ENCODE measurements at places on chromosomes 6 and 20.

- DNase-seq: no peak
Measured at GRCh38 chr20:933029-933428, 16.9 kb upstream of the ANGPT4 start.

GRCh38 chr20:7003598-7003997 lies 236.1 kb downstream of the BMP2 start:
- DNase-seq: no peak

DNA sequence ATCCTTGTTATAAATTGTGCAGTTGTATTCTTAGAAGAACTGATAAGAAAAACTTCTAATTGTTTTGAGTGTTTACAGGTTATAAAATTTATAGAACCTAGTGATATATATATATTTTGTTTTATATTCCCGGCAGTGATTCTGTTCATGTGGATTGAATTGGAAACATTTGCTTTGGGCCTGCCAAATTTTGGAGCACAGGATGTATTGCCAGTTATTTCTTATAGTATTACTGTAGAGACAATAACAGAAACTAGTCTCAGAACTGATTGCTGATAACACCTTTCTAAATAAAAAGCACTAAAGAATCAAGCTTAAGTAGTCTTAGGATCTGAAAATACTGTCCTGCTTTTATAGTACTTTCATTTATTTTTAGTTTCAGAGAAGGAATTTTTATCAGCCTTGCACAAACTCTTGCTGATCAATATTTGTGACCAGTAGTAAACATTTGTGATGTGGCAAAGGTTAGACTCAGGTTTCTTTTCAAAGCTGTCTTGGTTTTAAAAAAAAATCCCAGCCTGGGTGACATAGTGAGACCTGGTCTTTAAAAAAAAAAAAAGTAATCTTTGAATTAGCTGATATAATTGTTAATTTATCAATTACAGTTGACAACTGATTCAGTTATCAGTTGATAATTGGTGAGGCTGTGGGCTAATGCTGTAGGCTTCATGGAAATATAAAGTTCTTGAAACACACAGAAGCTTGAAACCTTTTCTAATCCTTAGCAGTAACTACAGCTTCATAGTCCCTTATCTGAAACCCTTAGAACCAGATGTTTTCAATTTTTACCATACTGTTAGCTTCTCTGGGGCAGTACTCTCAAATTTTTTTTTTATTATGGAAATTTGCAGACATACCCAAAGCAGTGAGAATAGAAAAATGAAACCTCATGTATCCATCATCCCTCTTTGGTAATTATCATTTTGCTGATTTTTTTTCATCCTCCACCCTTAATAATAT lies 42.4 kb downstream of the RNGTT start:
- DNase-seq: no peak

- DNase-seq: no peak
Measured at GRCh38 chr6:142570221-142570671, 268.4 kb downstream of the ADGRG6 start.

GRCh38 chr20:38805958-38806854 lies 709 bp downstream of the PPP1R16B start:
- DNase-seq: no peak
